NCI-H146 (cell line): ENCODE measurements at places on chromosomes 3 and 15.

GRCh38 chr3:135739779-135740178 lies 225.7 kb upstream of the PPP2R3A start:
- DNase-seq = no peak

- no peak for DNase-seq
These were observed 98.8 kb downstream of the FNDC3B start for GRCh38 chr3:172138193-172138537.

- DNase-seq = no peak
These were observed 217.2 kb upstream of the CBLB start for GRCh38 chr3:106086038-106086437.

DNA sequence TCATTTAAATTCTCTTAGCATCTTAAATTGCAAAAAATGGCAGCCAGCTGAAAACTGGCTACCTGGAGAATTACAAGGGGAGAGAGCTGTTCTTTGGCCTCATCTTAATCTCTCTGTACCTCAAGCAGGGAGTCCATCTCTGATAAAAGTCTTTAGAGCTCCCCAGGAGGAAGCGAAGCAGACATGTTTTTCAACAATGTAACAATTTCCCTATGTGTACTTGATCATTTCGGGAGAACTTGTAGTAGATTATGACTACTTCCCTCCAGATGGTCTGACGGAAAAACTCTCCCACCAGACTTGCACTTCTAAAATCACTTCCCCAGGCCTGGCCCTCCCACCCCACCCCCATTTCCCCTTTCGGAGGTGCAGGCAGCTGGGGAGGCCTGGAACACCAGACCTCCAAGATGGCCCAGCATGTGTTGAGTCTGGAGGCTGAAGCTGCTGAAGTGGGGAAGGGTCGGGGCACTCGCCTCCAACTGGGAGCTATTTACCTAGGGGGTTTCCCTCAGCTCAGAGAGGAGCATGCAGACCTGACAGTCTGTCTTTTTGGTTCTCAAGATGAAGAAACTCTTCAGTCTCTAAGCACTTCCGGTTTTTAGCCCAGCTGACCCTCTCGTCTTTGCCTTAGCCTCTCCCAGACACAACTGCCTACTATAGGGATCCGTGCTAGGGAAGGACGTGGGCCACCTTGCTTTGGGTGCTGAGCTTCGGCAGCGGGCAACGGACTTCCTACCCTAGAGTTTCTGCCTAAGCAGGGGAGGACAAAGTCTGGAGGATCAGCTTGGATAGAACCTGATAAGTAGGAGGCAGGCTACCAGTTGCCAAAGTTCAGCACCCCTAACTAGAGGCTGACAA lies 164.0 kb upstream of the TBL1XR1 start:
- DNase-seq = no peak

GRCh38 chr3:183880121-183880520 lies 4.6 kb downstream of the PARL start:
- no peak for DNase-seq

DNA sequence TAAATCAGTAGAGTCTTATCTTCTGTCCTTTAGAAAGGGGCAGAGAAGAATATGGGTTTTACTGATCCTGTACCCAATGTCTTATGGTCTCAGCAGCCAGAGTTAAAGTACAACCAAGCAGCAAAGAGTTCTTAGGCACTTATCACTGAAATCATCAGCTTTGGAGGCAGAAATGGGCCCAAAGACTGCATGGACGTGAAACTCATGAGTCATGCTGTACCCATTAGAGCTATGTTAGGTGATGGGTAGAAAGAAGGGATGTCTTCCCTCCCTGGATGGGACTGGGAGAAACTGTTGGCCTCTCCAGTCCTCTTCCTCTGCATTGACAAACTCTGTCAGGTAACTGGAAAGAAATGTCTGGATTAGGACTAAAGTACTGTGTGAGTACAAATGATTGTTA lies 63.4 kb downstream of the EOMES start:
- DNase-seq = no peak

DNA sequence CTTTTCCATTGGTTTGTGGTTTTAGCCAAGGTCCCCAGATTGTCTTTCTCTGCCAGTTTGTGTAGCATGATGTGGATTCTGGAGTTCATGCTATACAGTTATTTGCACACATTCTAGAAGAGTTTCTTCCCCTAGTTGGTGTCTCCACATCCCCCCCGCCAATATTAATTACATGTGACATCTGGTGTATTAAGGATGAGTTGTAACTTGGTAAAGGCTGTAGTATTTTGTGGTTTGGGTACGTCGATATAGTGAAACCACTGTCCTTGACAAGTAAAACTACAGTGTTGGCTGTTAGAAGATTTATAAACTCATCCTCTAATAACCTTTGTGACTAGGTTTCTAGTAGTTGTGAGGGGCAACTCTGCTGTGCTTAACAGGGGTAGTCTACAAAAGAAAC lies 23.7 kb upstream of the P4HTM start:
- DNase-seq = no peak

DNA sequence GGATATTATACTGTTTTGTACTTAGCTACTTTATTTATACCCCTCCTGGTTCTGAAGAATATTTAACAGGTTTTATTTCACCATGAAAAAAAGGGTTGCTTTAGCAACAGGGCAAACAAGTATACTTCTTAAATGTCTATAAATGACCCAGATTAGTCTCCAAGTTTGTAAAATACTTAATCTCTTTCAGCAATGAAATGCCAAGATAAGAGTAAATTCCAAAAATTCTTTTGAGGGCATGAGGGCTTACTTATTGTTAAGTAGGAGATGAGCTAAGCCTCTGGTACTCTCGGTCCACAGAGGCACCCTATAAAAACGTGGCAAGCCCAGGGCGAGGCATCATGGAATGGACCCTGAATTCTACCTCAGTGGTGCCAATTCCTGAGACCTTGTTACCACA lies 264.8 kb upstream of the NSMCE3 start:
- no peak for DNase-seq
